Caco-2 (cell line): ENCODE measurements at places on chromosomes 13 and 19. TPM values are rescaled to one million over a fixed set of nuclear protein-coding genes. Genes with fewer than 3 reads are reported as not detected.

AP2A1 gene
- total RNA-seq = 107 and 126 TPM in 2 replicates

GRCh38 chr19:45878043-45878794, 7.7 kb downstream of the IRF2BP1 start:
- no peak for DNase-seq

DNA sequence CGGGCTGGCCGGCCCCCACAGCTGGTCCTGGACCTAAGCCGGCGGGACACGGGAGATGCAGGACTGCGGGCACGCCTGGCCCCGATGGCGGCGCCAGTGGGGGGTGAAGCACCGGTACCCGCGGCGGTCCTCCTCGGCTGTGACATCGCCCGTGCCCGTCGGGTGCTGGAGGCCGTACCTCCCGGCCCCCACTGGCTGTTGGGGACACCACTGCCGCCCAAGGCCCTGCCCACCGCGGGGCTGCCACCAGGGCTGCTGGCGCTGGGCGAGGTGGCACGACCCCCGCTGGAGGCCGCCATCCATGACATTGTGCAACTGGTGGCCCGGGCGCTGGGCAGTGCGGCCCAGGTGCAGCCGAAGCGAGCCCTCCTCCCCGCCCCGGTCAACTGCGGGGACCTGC, 3.1 kb downstream of the GRIN3B start:
- no peak for DNase-seq

NCAN gene
- not detected in 2 replicates for total RNA-seq

ZNF497 gene
- total RNA-seq = 1.6 and 1.7 TPM in 2 replicates

DNA sequence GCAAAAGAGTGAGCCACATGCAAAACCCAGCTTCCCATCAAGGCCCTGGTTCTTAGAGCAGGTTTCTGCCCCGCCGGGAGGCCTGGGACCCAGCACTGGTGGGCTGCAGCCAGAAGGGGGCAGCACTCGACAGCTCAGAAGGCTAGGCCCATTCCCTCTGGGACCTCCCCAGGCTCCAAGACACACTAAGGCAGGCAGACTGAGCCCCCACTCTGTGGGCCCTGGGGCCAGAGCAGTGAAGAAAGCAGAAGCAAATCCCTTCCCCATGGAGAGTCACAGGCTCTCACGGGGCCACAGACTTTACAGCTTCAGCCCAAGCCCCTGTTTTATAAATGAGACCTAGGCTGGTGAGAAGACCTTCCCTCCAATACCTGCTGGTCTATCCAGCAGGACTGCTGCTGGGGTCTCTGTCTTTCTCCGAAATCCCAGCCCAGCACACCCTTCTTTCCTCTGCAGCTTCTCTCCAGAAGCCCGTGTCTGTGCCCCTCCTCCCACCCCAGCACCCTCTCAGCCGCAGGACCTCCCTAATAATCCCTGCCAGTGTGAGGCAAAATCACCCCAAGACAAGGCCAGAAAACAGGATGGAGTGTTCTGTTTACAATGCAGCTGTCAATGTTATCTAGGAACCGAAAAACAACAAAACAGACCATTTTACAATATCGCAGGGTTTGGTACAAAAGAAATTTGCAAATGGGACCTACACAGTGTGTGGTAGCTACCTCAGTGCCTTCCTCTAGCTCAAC, 109.3 kb downstream of the ABCC4 start:
- DNase-seq = peak; percentile 81

RNF225 gene
- 0.73 and 1.3 TPM in 2 replicates for total RNA-seq

- DNase-seq = peak; percentile 76
These were observed 7.6 kb downstream of the EGLN2 start for GRCh38 chr19:40806423-40807146.

CGB7 gene
- 2.2 and 3.0 TPM in 2 replicates for total RNA-seq

- no peak for DNase-seq
These were observed 43.3 kb downstream of the RAB20 start for GRCh38 chr13:110518226-110518525.

BLVRB gene
- 75.2 and 101 TPM in 2 replicates for total RNA-seq

- no peak for DNase-seq
These were observed 16.3 kb downstream of the MPND start for GRCh38 chr19:4359627-4360000.

- DNase-seq = peak; percentile 45
These were observed 9.6 kb upstream of the CEACAM5 start for GRCh38 chr19:41698746-41699230.

FNDC3A gene
- total RNA-seq = 32.5 and 33.3 TPM in 2 replicates

DNA sequence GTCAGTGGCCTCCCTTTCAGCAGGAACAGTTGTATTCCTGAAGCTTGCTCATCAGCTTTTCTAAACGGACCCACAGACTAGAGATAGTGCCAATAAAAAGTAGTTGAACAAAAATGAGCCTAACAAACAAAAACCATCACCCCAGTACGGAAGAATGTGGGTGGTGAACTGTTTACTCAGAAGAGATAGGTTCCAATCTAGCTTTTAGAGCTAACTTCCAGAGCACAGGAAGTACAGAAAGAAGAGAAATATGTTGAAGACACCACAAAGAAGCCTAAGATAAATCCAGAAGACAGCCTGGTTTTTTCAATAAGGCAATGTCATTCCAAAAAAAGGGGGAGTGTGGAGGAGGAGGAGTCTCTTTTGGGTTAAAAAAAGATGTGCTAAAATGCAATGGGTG, 2.8 kb upstream of the LMO7 start:
- no peak for DNase-seq

DNA sequence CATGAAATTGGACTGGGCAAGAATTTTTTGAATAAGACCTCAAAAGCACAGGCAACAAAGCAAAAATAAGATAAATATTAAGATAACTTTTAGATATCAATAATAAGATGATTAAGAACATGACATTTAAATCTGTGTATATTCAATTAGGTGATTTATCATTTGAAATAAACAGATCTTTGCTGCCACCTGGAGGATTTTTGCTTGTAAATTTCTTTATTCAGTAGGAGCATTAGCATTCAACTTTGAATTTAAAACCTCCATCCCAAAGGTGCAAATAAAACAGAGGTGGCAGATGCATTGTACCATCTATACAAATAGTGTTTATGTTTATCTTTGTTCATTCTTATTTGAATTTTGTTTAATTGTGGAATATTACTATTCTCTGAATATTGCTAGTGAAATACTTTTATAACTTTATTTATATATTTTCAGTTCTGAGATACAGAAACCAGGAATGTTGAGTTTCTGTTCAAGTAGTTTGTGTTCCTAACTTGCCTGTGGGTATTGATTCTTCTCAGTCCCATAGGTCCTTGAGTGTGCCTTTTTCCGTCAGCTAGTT, 20.9 kb downstream of the COG6 start:
- DNase-seq = peak; percentile 29

CABP5 gene
- total RNA-seq = not detected in 2 replicates
